ENCODE measurements at places on chromosomes 5 and 9.

- no peaks in the 10 kb centered on the region for H3K36me3 ChIP-seq
- H3K4me1 ChIP-seq = peaks cover 29% of the 10 kb centered on the region
- no peak for DNase-seq
- no peaks in the 10 kb centered on the region for H3K27me3 ChIP-seq
- peak overlapping the region; percentile 45 for H3K4me3 ChIP-seq
- peak overlapping the region; percentile 50 for H3K27ac ChIP-seq
Measured at GRCh38 chr5:140965905-140966292, 377 bp upstream of the PCDHAC2 start.

DNA sequence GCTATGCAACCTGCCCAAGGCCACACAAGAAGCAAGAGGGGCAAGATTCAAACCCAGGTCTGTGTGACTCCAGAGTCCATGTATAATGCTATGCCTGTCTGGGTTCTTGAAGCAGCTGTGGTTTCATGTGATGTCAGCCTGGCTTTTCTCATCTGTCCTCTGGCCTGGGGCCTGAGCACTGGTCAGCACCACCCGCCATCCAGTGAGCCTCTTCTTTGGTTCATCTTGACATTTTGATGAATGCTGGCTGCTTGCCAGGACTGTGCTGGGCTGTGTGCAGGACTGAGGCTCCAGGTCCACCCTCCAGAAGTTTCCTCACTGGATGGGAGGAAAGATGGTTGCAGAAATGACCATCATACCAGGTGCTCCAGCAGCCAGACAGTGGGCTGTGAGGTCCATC lies 61.5 kb downstream of the TSTD2 start:
- H3K4me1 ChIP-seq = no peaks in the 10 kb centered on the region
- no peak overlapping the region for H3K27ac ChIP-seq
- H3K36me3 ChIP-seq = no peaks in the 10 kb centered on the region
- H3K4me3 ChIP-seq = no peak overlapping the region
- no peaks in the 10 kb centered on the region for H3K27me3 ChIP-seq

DNA sequence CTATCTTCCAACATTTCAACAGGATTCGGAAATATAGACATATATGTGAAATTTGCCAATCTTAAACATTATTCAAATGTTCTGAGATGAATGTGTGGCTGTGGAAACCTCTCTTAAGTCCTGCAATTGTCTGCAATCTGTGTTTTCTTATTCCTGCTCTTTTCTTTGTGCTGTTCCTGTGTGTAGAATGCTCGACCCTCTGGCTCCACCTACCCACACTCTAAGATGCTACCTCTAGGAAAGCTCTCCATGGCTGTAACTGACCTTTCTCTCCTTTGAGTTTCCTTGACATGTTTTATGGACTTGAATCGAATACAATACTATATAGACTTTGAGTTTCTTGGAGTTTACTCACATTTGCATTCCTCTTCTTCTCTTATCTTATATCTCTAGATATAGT lies 120.6 kb upstream of the ASTN2 start:
- no peaks in the 10 kb centered on the region for H3K4me1 ChIP-seq
- H3K27ac ChIP-seq = no peak overlapping the region
- H3K27me3 ChIP-seq = peaks cover 4% of the 10 kb centered on the region
- H3K36me3 ChIP-seq = no peaks in the 10 kb centered on the region
- H3K4me3 ChIP-seq = no peak overlapping the region

DNA sequence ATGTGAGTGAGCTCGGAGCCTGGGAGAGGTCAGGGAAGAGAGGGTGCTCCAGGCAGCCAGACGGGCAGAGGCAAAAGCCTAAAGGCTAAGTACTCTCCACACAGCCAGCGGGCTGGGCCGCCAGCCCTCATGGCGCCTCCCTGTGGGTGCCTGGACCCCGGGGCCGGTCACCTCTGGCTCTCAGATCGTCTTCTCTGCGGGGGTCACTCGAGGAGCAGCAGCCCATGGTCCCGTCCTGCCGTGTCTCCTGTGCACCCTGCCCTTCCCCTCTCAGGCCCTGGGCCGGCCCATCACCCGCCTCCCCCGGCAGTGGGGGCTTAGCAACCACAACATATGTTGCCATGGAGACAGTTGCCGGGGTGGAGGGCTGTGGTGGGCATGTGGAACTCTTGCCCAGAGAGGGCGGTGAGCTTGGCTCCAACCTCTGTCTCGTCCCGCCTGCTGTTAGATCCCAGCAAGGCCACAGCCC lies 4.2 kb downstream of the AK1 start:
- peaks cover 11% of the 10 kb centered on the region for H3K4me1 ChIP-seq
- DNase-seq = no peak
- no peaks in the 10 kb centered on the region for H3K27me3 ChIP-seq

DNA sequence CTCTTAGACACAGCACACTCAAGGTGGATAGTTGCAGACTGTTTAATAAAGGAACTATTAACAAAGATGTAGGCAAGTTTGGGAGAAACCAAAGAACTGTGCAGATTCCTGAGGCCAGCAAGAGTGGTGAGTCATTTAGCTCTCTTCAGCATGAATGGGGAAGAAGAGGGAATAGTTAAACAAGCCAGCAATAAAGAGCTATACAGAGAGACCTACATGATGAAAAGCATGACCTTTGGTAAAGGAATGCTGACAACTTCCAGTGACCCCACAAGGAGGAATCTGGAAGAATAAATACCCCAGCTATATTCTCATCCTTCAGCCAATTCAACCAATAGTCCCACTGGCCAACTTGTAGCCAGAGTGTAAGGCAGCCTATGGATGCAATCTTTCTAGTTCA lies 706.0 kb upstream of the GRAMD2B start:
- H3K27ac ChIP-seq = no peak overlapping the region
- no peaks in the 10 kb centered on the region for H3K36me3 ChIP-seq
- H3K4me1 ChIP-seq = no peaks in the 10 kb centered on the region
- H3K4me3 ChIP-seq = no peak overlapping the region
- DNase-seq = no peak

DNA sequence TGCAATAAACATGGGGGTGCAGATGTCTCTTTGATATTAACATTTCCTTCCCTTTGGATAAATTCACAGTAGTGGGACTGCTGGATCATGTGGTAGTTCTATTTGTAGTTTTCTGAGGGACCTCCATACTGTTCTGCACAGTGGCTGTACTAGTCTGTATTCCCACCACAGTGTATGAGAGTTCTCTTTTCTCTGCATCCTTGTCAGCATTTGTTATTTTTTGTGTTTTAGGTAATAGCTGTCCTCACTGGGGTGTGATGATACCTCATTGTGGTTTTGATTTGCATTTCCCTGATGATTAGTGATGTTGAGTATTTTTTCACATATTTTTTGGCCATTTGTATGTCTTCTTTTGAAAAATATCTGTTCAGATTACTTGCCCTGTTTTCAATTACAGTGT lies 562.5 kb downstream of the CSNK1G3 start:
- H3K4me1 ChIP-seq = no peaks in the 10 kb centered on the region
- H3K36me3 ChIP-seq = no peaks in the 10 kb centered on the region
- no peak for DNase-seq
- no peak overlapping the region for H3K4me3 ChIP-seq
- no peak overlapping the region for H3K27ac ChIP-seq

- no peaks in the 10 kb centered on the region for H3K27me3 ChIP-seq
- peaks cover 58% of the 10 kb centered on the region for H3K4me1 ChIP-seq
- DNase-seq = no peak
- peak overlapping the region; percentile 76 for H3K27ac ChIP-seq
- no peaks in the 10 kb centered on the region for H3K36me3 ChIP-seq
- H3K4me3 ChIP-seq = no peak overlapping the region
Measured at GRCh38 chr9:131728961-131729360, 10.9 kb downstream of the RAPGEF1 start.

GRCh38 chr9:9612755-9613154 lies 1000.0 kb downstream of the PTPRD start:
- no peak overlapping the region for H3K4me3 ChIP-seq
- no peak for DNase-seq
- no peaks in the 10 kb centered on the region for H3K4me1 ChIP-seq
- H3K27ac ChIP-seq = no peak overlapping the region
- no peaks in the 10 kb centered on the region for H3K27me3 ChIP-seq

DNA sequence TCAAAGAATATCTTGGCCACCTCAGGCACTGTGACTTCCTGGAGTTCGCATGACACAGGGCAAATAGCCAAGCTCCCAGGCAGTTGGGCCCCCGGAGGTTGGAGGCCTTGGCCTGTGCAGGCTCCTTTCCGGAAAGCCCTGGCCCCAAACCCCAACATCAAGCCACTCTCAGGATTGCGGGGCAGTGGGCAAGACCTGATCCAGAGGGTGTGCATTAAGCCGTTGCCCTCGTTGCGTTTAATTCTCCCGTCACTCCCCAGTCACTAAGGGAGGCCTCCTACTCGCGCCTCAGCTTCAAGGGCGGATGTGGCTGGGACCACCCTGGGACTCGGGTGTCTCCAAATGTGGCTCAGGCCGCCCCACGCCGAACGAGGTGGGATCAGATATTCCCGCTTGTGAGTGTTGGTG lies 60.1 kb downstream of the TMEM174 start:
- peaks cover 24% of the 10 kb centered on the region for H3K4me1 ChIP-seq
- H3K36me3 ChIP-seq = no peaks in the 10 kb centered on the region
- DNase-seq = no peak
- no peaks in the 10 kb centered on the region for H3K27me3 ChIP-seq

GRCh38 chr5:10559151-10559550 lies 4.7 kb upstream of the ANKRD33B start:
- no peaks in the 10 kb centered on the region for H3K27me3 ChIP-seq
- no peak overlapping the region for H3K27ac ChIP-seq
- H3K36me3 ChIP-seq = no peaks in the 10 kb centered on the region
- DNase-seq = no peak
- H3K4me1 ChIP-seq = peaks cover 27% of the 10 kb centered on the region

GRCh38 chr9:33106827-33107621 lies 30.6 kb upstream of the SMU1 start:
- H3K4me1 ChIP-seq = peaks cover 23% of the 10 kb centered on the region
- DNase-seq = no peak
- H3K27ac ChIP-seq = peak overlapping the region; percentile 62
- H3K4me3 ChIP-seq = no peak overlapping the region
- H3K36me3 ChIP-seq = peaks cover 4% of the 10 kb centered on the region

GRCh38 chr9:38284588-38285051 lies 107.9 kb upstream of the ALDH1B1 start:
- no peaks in the 10 kb centered on the region for H3K4me1 ChIP-seq
- H3K4me3 ChIP-seq = no peak overlapping the region
- no peak for DNase-seq
- no peaks in the 10 kb centered on the region for H3K27me3 ChIP-seq

GRCh38 chr9:37758747-37759146 lies 5.1 kb downstream of the TRMT10B start:
- no peaks in the 10 kb centered on the region for H3K27me3 ChIP-seq
- H3K27ac ChIP-seq = no peak overlapping the region
- H3K36me3 ChIP-seq = peaks cover 10% of the 10 kb centered on the region
- H3K4me3 ChIP-seq = no peak overlapping the region
- DNase-seq = no peak

- no peak overlapping the region for H3K4me3 ChIP-seq
Measured at GRCh38 chr5:157820593-157821252, 38.2 kb downstream of the CLINT1 start.

DNA sequence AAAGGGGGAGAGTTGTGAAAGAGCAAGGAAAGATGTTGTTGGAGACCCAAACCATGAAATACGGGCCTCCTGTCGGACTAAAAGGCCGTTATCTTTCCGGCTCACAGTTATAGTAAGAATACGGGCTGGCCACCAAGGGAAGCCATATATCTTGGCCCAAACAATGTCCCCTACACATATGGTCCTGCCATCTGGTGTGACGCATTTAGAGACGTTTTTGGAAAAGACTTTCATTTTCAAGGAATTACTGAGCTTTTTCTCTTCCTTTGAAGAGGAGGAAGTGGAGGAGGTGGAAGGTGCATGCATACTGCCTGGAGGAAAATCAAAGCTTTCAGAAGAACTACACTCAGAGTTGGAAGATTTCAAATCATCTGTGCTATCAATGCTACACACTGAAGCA lies 26.7 kb downstream of the PWWP2A start:
- DNase-seq = no peak
- H3K4me3 ChIP-seq = no peak overlapping the region
- H3K27me3 ChIP-seq = no peaks in the 10 kb centered on the region
- peaks cover 7% of the 10 kb centered on the region for H3K4me1 ChIP-seq

All from RWPE2 (cell line).